ENCODE measurements at places on chromosomes 6 and 20. TPM values are rescaled to one million over a fixed set of nuclear protein-coding genes. Genes with fewer than 3 reads are reported as not detected.

DNA sequence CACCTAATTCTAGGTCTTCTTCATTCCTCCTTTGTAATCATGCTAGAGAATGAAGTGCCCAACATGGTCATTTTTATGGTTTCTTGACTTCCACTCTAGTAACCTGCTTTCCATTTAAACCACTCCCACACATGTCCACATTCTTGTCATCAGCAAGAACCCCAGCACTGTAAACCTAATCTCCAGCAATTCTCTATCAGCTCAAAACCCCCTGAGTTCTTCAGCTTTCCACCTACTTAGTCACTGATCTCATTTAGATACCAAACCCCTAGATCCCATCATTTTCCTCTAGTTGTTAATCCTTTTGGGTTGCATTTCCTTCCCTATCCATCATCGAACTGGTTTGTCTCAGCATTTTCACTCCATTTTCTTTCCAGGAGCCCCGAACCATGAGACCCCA, 49.7 kb downstream of the GOPC start:
- no peak for DNase-seq

TAGAP gene
- total RNA-seq, result 245 TPM

- DNase-seq, result no peak
Observed at GRCh38 chr6:24990944-24991809, 55.4 kb upstream of the RIPOR2 start.

- no peak for DNase-seq
Observed at GRCh38 chr6:25874118-25874517, at the start of gene SLC17A3. TSS of gene SLC17A3 (minus strand) at chr6:25874243. CDS start at chr6:25868387, 5,856 bp downstream.

- no peak for DNase-seq
Observed at GRCh38 chr20:57545927-57546662, 14.8 kb upstream of the PCK1 start.

TMEM242 gene
- total RNA-seq, result 12.7 TPM

- peak; percentile 33 for DNase-seq
Observed at GRCh38 chr20:49823152-49823847, 10.7 kb downstream of the SLC9A8 start.

IRF4 gene
- 929 TPM for total RNA-seq

DNA sequence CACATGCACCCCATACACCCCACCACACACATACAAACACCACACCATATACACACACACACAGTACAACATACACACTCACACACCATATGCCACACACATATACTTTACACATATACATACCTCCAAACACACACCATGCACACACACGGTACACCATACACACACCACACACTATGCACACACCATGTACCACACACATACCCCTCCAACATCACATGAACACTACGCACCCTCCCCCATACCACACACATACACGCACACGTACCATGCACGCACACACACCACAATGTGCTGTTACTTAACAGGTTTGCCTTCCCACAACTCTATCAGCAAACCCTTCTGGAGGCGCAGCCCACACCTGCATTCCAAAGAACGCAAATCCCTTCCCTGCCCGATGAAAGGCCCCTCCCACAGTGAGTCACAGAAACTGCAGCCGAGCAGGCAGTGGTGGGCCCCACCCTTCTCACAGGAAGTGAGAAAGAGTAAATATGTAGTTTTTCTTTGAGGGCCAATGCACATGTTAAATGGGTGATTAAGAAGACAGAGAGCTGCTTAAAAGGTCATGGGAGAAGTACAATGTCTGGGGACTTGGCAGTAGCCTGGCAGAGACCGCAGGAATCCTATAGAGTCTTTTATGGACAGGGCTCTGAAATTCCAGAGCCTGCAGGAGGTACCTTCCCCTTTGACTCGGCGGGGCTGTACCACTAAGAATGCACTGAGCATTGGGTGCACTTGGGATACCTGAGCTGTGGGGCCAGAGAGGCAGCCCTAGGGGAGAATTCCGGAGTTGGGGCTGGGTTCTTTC, 34.1 kb upstream of the EZR start:
- DNase-seq, result peak; percentile 85

- DNase-seq, result peak; percentile 51
Observed at GRCh38 chr6:27836783-27837624, 75.2 kb downstream of the OR2B2 start.

GRCh38 chr6:168367285-168367751, 47.7 kb upstream of the DACT2 start:
- no peak for DNase-seq

DNA sequence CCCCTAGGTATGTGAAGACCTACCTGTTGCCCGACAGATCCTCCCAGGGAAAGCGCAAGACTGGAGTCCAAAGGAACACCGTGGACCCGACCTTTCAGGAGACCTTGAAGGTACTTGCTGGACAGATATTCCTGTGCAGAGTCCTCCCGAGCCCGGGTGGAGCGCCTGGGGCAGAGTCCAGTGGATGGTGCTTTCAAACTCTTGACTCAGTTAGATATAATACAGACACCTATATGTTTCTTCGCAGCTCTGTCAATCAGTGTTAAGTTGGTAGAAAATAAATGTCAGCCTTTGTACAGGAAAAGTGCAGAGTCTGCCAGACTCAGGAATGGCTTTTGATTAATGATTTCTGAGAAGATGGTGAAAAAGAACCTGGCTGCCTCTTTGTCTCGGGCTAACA, 67.2 kb downstream of the EZR start:
- DNase-seq, result no peak

DNA sequence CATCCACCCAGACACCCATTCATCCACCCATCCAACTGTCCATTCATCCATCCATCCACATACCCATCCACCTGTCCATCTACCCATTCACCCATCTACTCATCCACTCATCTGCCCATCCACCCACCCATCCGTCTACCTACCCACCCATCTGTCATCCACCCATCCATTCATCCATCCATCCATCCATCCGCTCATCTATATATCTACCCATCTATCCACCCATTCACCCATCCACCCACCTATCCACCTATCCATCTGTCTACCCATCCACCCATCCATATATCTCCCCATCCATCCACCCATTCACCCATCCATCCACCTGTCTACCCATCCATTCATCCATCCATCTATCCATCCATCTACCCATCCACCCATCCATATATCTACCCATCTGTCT, 30.7 kb downstream of the ARMC2 start:
- DNase-seq, result no peak

DNA sequence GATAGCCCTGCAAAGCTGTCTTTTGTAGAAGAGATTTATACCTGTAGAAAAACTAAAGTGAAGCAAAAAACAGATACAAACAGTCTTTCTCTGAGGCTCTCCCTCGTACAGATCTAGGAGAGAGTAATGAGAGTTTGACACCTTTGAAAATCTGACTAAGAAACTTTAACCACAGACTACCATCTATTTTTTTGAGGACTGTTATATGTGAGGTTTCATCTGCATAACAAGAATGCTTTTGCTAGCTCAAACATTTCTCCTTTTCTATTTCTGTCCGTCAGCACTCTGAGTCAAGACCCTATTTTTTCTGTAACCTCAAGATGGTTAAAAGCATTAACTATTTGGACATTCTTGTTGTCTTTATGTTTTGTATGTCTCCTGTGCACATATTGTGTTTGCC, 193.0 kb downstream of the BTBD3 start:
- no peak for DNase-seq

DNA sequence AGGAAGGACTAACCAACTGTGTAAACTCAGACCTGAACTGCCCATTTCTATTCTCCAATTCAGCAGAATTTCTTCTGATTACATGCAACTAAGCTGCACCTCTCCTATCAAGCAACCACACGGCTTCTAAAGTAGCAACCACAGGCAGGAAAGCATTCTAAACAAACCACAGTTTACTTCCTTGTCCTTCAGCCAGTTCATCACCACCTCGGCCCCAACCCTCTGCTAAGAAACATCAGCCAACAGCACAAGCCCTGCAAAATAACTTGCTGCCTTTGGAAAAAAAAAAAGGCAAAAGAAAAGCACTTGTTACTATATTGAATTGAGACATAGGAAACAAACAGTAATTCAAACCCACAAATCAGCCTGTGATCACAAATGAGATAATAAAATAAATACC, 140.3 kb downstream of the NFATC2 start:
- peak; percentile 45 for DNase-seq

APCDD1L gene
- not detected for total RNA-seq

DNA sequence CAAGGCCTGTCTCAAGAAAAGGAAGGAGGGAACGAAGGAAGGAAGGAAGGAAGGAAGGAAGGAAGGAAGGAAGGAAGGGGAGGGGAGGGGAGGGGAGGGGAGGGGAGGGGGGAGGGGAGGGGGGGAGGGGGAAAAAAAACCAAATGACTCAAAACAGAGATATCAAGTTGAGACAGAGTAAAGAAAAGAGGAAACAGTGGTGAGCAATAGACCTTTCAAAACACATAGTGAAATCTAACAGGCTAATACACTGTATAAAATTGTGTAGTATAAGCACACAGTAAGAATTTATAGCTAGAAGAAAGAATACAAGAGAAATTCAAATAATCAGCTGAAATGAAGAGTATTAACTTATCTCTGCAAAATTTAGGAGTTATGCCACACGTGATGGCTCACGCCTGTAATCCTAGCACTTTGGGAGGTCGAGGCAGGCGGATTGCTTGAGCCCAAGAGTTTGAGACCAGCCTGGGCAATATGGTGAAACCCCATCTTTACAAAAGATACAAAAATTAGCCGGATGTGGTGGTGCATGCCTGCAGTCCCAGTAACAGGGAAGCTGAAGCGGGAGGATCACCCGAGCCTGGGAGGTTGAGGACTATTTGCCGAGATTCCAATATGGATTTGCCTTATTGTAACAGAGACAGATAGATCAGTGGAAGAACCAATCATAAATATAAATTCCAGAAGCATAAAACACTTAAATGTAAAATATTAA, 123.2 kb downstream of the PRND start:
- no peak for DNase-seq

QRSL1 gene
- 18.6 TPM for total RNA-seq

DNA sequence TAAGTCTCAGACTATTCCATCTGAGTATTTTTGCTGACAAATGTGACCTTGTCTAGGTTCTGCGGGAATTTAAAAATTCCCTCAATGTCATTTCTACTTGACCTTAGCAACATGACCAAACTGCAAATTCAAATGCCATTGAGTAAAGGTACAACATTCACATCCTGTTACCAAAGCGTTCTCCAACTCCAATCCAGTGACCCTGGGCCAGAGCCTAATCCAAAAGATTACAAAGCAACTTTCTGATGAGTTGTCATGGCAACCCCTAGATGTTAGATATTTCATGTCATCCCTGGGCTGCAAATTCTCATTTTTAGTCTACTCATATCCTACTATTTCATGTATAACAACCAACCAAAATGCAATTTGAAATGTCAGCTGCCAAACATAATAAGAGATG, 65.3 kb downstream of the BACH2 start:
- DNase-seq, result no peak

- no peak for DNase-seq
Observed at GRCh38 chr6:133130863-133131262, 110.3 kb upstream of the EYA4 start.

DNA sequence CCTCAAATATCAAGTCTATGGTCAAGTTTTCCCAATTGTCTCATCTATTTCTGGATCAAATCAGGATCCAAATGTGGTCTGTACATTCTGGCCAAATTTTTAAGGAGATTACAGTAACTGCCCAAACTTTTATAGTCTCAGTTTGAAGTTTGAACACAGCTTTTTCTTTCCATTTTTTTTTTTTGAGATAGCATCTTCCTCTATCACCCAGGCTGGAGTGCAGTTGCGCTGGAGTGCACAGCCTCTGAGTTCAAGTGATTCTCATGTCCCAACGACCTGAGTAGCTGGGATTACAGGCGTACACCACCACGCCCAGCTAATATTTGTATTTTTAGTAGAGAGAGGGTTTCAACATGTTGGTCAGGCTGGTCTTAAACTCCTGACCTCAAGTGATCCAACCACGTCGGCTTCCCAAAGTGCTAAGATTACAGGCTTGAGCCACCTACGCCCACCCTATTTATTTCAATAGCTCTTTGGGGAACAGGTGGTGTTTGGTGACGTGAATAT, 84.9 kb upstream of the CARMIL1 start:
- no peak for DNase-seq

DNA sequence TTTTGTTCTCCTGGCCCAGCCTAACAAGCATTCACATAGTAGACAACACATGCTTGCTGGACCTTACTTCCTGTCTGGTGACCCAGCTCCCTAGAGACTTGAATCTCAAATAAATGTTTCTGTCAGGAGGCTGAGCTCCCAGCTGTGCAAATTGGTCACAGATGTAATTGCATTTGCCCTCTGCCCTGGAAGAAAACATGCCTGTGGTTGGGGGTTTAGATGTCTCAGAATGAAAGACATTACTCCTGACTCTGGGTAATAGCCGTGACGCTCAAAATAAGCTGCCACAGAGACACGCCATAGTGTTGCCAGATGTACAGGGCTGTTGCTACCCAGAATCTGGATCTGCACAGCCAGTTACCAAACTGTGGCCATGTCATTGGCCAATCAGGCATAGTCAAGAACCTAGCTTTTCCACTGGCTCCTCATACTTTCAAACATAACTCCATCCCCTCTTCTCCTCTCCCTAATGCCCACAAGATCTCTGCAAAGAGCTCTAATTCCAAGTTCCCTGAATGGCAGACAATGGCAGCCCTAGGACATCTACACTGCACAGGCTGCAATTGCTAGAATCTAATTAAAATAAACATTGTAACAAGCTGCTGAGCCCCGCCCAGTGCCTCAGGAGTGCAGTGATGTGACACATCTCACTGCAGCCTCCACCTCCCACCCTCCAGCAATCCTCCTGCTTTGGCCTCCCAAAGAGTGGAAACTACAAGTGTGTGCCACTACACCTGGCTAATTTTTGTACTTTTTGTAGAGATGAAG, 32.8 kb upstream of the GMPR start:
- no peak for DNase-seq

DNA sequence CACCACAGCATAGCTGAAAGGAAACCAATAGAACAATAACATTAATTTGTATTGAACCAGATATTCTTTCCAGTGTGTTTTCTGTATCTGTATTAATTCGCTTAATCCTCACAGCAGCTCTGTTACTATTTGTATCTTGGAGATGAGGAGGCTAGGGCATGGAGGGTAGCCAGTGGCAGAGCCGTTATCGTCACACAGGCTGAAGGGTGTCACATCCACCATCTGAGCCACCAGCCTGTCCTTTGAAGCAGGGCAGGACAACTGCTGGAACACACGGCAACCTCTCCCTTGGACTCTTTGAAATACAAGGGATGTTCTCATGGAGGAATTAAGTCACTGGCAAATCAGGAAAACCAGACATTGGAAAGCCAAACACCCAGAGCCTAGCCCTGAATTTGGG, 628.0 kb upstream of the CDH4 start:
- DNase-seq, result no peak

- DNase-seq, result no peak
Observed at GRCh38 chr20:61220131-61220530, 31.9 kb upstream of the CDH4 start.

All from activated T-helper 1 cell treated with anti-CD3 and anti-CD28 coated beads, Interleukin-12 subunit alpha, Interleukin-12 subunit beta, Interleukin-2, Interleukin-4 antibody, amounts not matched to agents 30 ng/mL and 10 ng/mL and 1 ng/mL, durations not matched to agents 14 hours and 24 hours and 36 hours (primary cell).